ENCODE measurements at places on chromosomes 11 and 22.

DNA sequence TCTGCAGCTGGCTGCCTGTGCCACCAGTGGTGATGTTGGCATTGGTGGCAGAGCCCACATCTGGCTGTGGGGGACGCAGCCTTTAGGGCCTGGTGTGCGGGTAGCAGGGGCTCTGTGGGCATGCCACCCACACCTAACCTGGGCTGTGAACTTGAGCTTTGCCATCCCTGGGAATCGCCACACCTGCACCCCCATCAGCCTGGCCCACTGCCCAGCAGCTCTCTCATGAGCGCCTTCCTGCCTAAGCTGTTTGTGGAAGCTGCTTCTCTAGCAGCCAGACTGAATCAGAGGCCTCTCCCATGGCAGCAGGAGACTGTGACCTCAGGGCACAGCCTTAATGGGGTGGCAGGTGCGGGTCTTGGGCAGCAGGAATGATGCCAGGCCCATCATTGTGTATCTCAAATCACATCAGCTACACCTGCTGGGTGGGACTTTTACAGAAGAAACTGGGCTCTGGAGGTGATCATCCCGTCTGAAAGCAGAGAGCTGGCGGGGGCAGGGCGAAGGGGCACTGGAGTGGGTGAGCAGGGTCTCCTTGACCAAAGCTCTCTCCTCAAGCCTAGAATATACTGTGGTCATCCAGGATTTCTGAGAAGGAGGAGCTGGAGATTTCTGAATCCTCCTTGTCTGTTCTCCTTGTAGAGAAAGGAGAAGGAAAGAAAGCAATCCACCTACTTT, 17.8 kb upstream of the CARS1 start:
- DNase-seq: no peak

- no peak for DNase-seq
These were observed 2.8 kb downstream of the SLC17A6 start for GRCh38 chr11:22340701-22341587.

DNA sequence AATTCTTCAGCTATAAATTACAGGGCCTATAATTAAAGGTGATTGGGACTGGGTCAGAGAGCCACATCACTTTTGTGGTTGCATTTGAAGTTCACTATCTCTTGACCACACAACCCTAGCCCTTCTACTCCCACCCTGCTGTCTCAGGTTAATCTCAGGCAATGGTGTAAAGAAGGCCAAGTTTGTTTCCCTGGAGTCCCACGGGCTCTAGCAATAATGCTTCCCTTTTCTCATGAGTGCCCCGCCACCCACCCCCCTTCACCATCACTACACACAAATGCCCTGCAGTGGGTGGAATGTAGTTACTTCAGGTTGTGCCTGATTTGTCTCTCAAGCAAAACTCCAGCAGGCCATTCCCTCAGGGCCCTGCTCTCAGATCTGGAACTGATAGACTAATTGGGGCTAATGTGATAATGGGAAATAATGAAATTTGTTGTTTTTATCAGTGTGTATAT, 1.8 kb upstream of the EHF start:
- no peak for DNase-seq

- DNase-seq: no peak
These were observed 205.5 kb downstream of the GRIK4 start for GRCh38 chr11:120717042-120717441.

GRCh38 chr11:74541466-74541865, 47.9 kb upstream of the LIPT2 start:
- DNase-seq: no peak

GRCh38 chr22:20566420-20567260, 59.2 kb downstream of the MED15 start:
- DNase-seq: peak; percentile 37

DNA sequence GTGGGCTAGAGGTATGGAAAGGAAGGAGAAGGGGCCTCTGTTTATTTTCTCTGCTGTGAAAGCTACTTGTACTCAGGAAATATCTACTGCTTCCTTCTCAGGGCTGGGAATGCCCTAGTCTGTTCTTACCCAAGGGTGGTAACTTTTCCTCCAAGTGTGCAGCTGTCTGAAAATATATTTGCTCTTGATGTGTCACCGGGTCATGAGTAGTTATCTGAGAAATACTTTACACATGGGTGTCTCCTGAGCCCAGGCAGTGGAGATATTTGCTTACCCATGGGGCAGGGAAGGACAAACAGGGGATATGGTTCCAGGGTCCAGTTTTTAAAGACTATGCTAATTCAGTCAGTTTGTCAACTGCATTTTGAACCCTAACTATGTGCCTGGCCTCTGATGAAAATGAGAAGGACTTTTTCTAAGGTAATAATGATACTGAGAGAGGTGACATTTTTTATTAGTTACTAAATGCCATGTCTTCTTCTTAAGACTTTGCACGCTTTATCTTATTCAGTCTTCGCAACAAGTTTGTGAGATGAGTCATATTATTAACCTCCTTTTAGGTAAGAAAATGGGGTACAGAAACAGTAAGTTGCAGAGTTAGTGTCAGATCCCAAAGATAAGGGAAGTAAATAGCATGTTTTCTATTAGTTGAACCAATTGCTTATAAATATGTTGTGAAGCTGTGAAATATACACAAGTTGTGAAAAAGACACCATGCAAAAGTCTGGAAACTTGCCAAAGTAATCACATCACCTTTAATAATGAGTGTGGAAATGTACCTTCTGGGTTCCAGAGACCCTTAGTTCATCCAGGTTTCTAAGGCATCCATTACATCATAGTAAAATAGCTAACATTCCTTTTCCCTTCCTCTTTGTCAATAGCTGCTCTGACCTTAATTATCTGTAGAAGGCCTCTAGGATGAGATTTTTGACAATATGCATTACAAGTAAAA, 22.9 kb downstream of the SYTL2 start:
- DNase-seq: no peak

- no peak for DNase-seq
These were observed 86.8 kb downstream of the GALNT18 start for GRCh38 chr11:11534981-11535380.

GRCh38 chr22:46107089-46107664, 43.1 kb upstream of the PPARA start:
- DNase-seq: no peak

- DNase-seq: no peak
These were observed 7.5 kb downstream of the GLB1L3 start for GRCh38 chr11:134283461-134284230.

DNA sequence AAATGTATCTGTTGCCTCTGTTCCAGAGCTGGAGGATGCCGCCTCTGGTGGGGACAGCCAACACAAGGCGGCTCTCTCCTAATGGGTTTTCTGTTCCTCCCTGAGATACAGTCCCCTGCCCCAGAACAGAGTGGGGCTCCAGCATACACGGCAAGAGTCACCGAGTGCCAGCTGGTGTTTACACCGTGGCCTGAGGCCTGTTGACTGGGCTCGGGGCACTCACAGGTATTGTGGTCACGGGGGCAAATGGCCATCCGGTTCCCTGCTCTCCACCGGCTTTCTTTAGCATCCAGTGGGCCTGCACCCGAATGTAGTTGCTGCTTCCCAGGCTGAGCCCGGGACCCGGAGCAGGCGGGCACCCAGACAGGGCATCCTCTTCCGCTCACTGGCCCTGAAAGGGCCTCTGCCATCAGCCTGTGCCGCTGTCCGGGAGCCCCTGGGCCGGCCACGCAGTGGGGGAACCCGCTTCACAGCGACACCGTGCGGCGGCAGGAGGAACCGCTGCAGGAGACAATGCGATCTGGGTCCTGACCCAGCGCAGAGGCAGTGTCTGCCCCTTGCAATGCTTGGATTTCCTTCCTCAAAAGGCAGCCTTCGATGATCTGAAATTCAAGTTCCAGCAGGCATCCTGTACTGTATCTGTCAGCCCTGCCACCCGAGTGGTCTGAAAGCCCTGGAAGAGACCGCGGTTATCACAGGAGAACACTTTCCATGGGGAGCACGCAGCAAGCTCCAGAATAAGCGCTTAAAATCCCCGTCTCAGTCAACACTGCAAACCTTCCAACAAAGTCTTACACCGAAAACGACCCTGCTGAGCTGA, 859 bp upstream of the KRTAP5-5 start:
- DNase-seq: peak; percentile 14

GRCh38 chr22:19962246-19962908, 20.8 kb upstream of the TXNRD2 start:
- peak; percentile 29 for DNase-seq

All from stimulated activated CD4-positive, alpha-beta T cell treated with anti-CD3 and anti-CD28 coated beads, TNF-alpha, amount 100 ng/mL, for 4 hours (primary cell).